ENCODE measurements at places on chromosomes 11 and 22.

DNA sequence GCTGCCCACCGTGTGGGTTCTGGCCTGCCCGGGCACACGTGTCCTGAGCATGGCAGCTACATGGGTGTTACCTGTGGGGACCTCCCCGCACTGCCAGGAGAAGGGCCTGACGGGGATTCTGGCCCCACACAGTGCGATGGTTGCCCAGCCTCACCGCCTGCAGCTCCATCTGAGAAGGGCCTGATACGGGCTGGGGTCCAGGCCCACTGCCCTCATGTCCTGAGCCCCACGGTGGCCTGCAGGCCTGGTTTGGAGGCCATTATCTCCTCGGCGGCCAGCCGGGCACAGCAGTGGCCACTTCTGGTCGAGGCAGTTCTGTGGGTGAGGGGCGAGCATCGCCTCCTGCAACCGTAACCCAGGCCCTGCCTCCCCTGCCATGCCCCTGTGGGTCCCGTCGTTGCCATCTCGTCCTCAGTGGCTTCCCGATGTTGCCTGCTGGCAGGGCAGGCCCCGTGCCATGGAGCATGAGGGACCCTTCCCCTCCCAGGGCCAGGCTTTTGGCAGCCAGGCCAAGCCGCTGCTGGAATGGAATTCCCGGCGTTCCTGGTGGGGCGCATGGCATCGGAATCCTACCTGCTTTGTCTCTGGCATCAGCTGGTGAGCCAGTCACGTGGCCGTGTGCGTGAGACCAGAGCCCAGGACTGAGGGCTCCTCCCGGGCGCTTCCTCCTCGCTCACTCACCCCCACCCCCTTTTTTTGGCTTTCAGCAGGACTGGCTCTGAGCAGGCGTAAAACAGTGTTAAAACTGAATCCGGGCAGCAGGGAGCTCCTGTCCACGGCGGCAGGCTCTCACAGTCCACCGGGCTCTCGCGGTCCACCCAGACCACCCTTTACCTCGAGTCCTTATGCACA, 71.9 kb upstream of the PPARA start:
- DNase-seq, result no peak

- DNase-seq, result no peak
Measured at GRCh38 chr11:31243706-31244105, 125.8 kb downstream of the DCDC1 start.

- DNase-seq, result no peak
Measured at GRCh38 chr22:43860831-43861230, 1.5 kb downstream of the SULT4A1 start.

DNA sequence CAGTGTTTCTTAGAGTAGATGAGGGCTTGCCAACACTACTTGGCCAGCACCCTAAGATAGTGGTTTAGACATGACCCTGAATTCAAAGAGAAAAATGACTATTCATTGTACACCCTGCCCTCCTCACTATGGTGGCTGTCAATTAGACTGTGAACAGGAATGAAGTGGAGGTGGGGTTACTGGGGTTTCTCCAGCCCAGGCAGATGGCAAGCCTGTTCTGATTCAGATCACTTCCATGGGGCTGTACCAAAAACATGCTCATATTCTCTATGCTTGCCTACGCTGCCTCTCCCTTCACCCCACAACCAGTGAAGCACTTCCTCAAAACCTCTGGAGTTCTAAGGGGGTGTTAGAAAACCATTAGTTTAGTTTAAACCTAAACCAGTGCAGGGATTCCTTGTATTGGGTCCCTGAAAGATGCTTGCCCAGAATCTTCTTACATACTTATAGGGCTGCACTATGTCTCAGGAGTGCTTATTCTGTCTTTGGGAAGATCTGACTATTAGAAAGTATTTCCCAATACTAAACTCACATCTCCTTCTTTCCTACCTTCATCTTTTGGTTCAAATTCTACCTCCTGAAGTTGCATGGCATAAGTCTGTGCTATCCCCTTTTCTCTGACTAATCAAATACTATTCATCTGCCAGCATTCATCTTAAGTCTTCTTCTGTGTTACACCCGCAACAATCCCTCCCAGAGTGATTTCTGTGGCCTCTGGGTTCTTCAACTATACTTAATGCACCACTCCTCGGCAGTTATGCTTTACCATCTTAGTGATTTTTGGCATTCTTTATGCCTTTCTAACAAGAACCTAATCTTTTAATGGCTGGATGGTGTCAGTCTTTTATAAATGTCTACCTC, 71.8 kb downstream of the ATG16L2 start:
- DNase-seq, result no peak

GRCh38 chr22:39723899-39724351, 153.4 kb downstream of the CACNA1I start:
- no peak for DNase-seq

DNA sequence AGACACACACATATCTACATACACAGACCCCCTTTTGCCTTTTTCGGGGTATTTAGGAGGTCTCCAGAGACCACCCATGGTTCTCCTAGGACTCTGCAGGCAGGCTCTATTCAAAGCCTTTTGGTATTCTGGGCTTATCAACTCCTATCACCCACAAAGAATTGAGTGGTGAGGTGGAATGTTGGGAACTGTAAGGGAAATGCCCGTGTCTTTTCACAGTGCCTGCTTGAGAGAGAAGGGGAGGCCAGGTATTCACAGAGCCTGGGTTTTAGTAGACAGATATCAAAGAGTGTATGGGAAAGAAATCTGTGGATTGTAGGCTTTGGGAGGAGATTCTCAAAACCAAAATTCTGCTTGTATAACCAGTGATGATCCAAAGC, 44.0 kb upstream of the CSNK2A3 start:
- DNase-seq, result no peak

DNA sequence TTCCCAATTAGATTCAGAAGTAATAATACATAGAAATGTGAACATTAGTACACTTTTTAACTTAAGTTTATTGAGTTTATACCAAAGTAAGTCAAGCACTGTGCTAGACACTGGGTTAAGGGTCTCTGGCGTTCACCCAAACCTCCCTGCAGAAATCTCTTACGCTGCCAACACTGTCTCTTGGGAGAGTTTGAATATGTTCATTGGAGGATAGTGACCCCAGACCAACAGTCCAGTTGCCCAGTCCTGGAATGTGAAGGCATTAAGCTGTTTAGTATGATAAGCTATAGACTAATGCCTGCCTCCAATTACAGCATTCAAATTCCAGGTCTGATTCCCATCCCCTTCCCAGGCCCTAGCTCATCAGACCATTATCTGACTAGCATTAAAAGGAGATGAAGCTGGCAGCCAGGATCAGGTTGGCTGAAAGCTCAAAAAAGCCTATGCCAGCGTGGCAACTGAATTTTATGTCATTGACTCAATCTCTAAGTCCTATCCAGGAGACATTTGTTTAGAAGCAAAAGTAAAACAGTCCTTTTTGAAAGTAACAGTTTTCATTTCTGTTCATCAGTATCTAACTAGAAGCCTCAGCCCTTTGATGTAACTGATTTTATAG, 77.8 kb downstream of the SFI1 start:
- no peak for DNase-seq

- DNase-seq, result no peak
Measured at GRCh38 chr22:23675502-23676415, 15.1 kb upstream of the RGL4 start.

DNA sequence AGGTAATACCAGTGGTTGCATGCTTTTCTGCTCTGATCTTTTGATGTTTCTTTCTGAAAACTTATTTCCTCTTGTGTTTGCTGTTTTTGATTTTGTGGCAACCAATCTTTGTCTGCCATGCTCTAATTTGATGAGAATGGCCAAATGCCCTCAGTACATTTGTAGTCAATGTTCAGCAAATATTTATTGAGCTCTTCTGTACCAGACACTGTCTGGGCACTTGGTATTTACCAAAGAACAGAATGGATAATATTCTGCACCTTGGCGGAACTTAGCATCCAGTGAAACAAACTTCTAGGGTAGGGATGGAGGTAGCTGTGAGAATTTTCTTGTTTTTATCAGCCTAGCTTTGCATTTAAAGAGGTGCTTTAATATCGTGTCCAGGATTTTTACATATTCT, 19.6 kb downstream of the PPP6R3 start:
- no peak for DNase-seq

- DNase-seq, result no peak
Measured at GRCh38 chr11:69276165-69276564, 17.8 kb upstream of the MYEOV start.

DNA sequence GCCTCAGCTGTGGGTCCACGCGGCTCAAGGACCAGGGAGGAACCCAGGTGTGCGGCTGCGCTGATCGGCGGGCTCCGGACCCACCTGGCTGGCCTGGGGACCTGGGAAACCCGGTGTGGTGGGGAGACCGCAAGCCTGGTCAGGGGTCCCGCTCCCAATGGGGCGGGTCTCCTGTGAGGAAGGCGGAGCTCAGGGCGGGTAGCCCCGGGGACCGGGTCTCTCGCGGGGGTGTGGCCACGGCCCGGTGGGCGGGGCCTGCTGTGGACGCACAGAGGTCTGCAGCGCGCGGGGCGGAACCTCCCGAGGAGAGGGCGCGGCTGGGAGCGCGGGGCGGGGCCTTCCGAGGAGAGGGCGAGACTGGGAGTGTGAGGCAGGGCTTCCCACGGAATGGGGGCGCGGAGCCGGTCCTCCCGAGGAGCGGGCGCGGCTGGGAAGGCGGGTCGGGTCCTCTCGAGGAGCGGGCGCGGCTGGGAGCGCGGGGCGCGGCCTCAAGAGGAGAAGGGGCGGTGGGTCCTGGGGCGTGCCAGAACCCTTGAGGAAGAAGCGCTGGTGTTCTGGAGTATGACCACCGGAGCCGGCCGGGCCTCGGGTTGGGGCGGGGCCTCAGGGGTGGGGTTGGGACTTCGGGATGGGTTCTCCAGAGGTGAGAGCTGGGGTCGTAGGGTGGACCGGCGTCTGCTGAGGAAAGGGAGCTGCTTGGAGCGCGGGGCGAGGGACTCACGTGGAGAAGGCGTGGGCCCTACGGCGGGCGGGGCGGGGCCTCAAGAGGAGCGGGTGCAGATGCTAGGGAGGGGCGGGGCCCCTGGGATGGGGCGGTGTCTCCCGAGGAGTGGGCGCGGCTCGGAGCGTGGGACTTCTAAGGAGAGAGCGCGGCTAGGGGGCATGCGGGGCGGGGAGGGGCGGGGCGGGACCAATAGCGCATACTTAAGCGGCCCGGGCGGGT, 20.8 kb downstream of the DGCR6L start:
- DNase-seq, result peak; percentile 53

GRCh38 chr11:2301631-2302305, at the start of the genes C11orf21 and TSPAN32:
C11orf21 (minus strand) TSS chr11:2301918; CDS start chr11:2301808, 110 bp downstream.
TSPAN32 (plus strand) TSS chr11:2302013; CDS start chr11:2302150, 137 bp downstream.
- DNase-seq, result no peak

DNA sequence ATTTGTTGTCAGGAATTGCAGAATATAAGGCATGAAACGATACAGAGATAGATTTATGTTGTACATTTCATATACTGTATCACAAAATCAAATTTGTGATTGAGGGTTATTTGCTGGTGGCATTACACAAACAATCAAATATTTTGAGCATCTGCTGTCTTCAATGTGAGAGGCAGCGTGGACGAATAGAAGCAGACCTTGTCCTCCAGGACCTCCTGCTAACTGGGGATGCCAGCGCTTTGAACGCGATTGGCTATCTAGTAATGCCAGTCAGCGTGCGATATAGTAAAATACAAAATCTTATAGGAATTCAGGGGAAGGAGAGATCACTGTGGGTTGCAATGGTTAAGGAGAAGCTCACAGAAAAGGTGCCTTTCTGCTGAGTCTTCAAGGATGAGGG, 631 bp upstream of the SNX19 start:
- no peak for DNase-seq

DNA sequence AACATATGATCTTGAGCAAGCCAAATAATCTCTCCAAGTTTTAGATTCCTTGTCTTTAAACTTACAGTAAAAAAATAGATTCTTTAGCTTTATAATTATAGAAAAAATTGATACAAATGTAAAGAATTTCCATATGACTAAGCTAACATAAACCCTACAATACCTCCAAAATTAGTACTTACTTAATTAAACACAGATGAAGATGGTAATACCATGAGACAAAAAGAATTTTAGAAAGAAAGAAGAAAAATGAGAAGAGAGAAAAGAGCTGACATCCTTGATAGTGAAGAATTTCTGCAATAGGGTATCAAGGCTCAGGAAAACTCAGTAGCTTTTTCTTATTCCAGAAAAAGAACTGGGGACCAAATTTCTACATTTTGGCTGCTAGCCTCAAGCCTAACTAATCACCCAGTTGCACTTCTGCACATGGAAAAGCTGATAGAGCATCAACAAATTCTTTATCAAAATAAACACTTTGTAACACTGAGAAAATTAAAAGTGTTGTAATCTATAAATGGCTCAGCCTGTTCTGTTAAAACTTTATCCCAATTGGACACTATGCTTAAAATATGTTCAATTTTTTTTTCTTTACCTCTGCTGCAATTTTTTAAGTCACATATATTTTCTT, 24.7 kb upstream of the SOX6 start:
- DNase-seq, result peak; percentile 66

GRCh38 chr11:61140416-61140815, 20.8 kb downstream of the VPS37C start:
- DNase-seq, result no peak

GRCh38 chr11:8239040-8239439, 24.6 kb downstream of the LMO1 start:
- no peak for DNase-seq

- DNase-seq, result no peak
Measured at GRCh38 chr11:9351321-9351881, 33.1 kb upstream of the IPO7 start.

DNA sequence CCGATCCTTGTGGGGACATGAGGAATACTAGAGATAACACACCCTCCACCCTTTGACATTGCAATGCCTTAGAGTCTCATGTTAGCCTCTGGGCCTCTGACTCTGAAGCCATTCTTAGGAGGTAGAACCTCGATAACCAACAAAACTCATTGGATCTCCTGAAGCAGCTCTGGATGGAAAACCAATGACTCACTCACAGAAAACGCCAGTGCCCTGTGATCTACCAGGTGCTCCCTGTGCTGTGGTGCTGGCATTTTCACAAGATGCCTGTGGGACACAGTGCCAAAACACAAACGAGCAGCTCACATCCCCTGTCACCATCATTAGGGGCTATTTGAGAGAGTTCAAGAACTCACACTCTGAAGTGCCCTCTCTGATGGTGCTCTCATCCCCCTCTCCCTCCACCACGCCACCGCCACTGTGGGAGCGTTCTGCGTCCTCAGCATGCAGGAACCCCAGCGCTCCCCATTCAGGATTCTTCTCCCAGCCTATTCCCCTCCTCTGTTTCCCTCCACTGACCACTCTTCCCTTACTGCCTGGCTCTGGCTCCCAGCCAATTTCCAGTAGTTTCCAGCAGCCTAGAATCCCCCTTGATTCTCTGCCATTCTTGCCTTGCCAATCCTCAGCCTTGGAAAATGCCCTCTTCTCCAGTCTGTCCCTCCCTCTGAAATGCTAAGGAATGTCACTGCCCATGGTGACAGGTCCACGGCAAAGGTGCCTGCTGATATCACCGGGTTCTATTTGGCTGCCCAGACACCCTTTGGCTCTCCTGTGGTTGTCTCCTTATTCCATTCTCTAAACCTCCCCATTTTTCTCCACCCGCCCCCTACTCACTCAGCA, 4.7 kb upstream of the POLD4 start:
- DNase-seq, result no peak

GRCh38 chr11:128985880-128986279, 43.2 kb upstream of the TP53AIP1 start:
- no peak for DNase-seq

All from fibroblast of skin of right quadriceps (primary cell).